ENCODE measurements at places on chromosomes 4 and X.

DNA sequence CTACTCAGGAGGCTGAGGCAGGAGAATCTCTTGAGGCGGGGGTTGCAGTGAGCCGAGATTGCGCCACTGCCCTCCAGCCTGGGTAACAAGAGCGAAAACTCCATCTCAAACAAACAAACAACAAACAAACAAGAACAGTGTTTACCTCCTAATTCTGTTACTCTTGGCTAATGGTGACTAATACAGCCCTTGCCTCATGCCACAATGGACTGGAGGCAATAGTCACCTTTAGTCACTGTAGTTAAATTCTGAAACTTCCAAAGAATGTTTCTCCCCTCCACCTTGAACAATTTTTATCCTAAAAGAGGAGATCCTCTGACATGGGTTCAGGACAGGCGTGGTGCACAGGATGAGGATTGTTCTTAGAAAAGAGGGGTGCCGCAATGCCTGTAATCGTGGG is 241.2 kb upstream of the CTSO start:
- DNase-seq, result no peak

- no peak for DNase-seq
Measured at GRCh38 chrX:45007598-45007997, 134.6 kb downstream of the KDM6A start.

DNA sequence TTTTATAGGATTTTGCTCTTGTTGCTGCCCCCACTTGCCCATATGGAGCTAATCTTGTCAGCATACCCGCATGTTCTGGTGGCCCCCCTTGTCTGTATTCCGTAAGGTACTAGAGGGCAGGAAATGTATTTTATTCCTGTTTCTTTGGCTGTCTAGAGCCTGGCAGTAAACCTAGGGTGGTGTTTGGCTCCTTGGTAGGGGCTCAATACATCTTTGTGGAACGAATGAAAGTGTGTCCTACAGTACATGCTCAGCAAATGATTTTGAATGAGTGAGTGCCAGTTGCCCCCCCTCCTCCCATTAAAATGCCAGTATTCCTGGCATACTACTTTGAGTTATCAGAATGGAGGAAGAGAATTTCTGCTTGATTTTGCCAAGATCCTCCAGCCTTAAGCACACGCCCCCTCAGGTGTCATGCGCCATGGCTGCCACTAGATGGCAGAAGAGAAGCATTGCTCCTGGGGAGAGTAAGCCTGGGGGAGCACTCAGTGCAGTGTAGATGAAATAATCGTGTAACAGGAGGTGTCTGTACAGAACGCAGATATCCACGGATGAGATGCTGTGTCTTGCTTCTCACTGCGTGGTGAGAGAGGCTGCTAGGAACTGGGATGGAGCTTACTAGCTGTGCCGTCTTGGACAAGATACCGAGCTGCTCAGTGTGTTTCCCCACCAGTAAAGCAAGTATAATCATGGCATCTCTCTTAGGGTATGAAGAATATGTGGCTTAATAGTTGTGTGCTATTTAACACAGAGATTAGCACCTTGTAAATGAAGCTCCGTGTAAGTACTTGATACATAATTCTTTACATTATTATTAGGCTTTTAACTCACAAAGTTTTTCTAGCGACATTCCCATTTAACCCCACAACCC is 17.2 kb upstream of the RNF212 start:
- DNase-seq, result peak; percentile 69

DNA sequence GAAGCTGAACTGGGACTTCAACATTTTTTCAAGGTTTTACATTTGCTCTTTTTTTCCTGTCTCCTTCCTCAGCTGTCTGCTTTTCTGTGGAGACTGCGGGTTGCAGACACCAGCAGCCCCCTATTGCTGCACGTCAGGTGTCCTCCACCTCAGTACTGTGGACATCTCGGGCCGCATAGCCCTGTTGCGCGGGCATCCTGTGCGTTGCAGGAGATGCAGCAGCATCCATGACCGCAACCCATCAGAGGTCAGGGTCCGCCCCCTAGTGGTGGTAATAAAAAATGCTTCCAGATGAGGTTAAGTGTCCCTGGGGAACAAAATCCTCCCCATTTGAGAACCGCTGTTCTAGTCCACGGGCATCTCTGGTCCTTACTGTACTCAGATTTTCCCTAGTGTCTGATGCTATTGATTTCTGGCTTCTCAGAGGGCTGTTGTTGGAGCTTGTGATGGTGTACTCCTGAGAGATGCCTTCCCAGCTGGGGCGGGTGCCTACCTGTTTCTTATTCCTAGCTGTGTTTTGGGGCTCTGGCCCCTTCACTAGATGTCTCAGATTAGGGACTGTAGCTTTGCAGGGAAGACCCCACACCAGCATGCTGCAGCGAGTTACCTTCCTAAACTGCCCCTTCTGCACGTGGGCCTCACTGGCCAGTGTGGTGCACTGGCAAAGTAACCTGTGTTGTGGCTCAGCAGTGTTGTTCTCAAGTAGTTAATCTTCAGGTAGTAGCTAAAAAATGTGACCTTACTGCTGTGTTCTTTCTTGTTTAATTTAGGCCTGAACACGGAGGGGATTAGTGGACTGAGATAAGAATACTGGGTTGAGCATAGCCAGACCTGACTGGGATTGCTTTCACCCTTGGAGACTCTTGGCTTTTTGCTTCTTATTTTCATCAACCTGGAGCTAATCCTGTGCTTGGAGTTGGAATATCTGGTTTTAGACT is 28.2 kb downstream of the NSD2 start:
- DNase-seq, result peak; percentile 73

GRCh38 chrX:989959-990510 is 222.4 kb downstream of the CRLF2 start:
- peak; percentile 42 for DNase-seq

- no peak for DNase-seq
Measured at GRCh38 chrX:115906276-115906675, 264.3 kb upstream of the AGTR2 start.

DNA sequence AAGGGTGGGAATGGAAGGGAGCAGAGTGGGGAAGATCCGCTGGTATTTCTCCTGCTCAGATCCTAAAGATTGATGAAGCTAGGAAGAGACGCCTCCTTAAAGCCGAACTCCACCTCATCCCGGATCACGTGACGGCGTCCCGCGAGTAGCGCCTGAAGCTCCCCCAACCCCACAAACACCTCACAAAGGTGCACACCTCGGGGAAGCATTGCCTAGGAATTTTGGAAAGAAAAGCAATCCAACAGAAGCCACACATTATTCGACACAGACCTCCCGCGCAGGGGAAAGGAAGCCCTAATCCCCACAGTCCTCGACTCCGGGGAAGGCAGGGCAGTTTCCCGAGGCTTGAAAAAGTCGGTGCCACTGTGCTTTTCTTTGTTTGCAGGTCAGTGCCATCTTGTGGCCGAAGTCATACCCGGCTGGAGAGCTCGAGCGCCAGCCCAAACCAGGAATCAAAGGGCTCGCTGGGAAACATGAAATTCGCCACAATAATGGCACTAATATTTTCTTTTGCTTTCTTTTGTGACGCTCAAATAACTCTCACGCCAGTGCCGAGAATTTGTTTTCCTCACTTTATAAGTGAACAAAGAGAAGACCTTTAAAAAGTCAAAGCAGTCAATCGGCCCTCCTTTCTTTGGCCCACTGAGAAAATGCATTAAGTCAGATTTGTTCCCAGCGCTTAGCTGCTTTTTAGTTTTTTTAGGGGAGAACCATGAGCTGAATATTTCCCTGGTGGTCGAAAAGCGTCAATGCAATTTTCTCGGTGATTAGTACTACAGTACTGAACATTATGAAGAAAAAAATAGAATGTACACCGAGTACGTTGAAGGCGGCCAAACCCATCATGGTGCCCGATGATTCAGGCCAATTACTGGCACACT is at the start of gene NPY1R:
Gene NPY1R (minus strand): TSS at position 71 of the 881 bp plus-strand sequence. CDS start 6,042 bp downstream, outside the sequence.
- DNase-seq, result peak; percentile 33

- no peak for DNase-seq
Measured at GRCh38 chr4:141652161-141652778, 15.9 kb downstream of the IL15 start.

DNA sequence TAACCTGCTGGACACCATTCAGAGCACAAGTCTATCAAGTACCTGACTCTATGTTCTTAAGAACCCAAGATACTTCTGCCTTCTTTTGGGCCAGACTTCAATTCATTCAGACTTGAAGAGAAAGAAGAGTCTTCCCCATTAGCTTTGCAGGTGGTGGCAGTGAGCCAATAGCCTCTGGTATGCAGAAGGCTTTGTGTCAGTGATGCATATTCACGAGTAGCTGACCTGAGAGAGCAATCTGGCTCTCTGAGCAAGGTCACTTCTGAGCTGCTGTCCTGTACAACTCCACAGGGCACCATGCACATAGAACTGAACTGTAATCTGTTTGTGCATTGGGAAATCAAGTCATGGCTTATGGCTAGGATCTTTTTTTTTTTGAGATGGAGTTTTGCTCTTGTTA is 39.9 kb upstream of the SPINK2 start:
- DNase-seq, result no peak

GRCh38 chrX:135973025-135973547 is 702 bp downstream of the MMGT1 start:
- no peak for DNase-seq

DNA sequence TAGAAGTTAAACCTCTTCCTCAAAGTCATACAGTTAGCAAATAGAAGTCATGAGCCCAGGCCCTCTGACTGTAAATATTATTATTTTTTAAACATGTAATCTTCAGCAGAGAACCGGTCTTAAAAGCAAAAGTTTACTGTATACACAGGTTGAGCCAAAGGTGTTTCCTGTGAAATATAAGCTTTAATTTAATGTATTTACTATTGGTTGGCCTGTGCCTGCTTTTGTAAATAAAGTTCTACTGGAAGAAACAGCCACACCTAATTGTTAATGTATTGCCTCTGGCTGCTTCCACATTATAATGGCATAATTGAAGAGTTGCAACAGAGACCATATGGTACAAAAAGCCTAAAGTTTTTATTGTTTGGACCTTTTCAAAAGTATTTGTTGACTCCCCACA is 61.0 kb upstream of the PRDM8 start:
- no peak for DNase-seq

GRCh38 chr4:8370835-8371595 is 69.5 kb downstream of the ACOX3 start:
- no peak for DNase-seq

DNA sequence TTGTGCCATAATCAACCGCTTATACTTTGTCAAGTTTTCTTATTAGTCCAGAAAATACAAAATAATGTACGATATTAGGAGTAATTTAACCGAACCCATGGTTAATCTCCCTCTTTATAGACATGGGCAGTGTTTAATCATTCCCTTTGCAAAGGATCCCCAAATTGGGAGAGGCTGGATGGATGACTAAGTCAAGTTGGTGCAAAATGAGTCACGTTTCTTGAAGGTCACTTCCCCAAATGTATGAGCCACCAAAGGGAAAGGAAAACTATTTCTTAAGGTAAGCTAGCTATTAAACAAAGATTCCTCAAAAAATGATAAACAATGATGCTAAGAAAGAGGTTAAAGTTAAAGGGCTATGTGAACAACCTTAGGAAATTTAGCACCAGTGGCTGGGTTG is 17.5 kb downstream of the MAML3 start:
- DNase-seq, result no peak

DNA sequence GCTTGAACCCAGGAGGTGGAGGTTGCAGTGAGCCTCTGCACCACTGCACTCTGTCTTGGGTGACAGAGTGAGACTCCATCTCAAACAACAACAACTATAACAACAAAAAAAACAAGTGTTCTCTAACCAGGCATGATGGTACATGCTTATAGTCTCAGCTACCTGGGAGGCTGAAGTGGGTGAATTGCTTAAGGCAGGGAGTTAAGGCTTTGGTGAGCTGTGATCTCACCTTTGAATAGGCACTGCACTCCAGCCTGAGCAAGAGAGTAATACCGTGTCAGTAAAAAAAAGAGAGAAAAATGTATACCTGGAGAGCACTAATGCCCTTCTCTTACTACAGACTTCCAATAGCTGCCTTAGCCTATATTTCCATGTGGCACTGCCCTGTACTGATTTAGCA is 18.9 kb upstream of the USP9X start:
- no peak for DNase-seq

- DNase-seq, result no peak
Measured at GRCh38 chr4:114924311-114924710, 189.1 kb downstream of the NDST4 start.

GRCh38 chr4:14925471-14925870 is 76.8 kb upstream of the CPEB2 start:
- DNase-seq, result no peak

- no peak for DNase-seq
Measured at GRCh38 chr4:148565801-148566200, 123.6 kb upstream of the NR3C2 start.

GRCh38 chr4:16192631-16193518 is 33.4 kb downstream of the TAPT1 start:
- DNase-seq, result no peak

GRCh38 chr4:26235500-26235899 is 85.3 kb upstream of the RBPJ start:
- DNase-seq, result no peak

DNA sequence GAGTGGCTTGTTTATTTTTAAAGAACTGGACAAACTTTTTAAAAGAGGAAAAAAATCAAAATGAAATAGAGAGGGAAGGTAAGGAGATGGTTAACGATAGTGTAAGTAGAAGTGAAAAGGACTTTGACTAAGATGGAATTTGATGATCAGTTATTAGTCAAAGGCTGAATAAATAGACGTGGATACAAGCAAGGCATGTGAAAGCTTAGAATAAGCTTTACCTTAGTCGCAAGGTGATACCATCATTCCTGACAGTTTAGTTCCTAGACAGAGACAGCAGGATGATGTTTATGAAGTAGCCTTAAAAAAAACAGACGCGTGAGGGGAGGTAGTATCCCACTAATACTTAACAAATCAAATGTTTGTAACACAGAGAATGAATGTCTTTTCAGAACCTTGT is 97.3 kb downstream of the PALLD start:
- no peak for DNase-seq

GRCh38 chr4:84496331-84496705 is 2.8 kb downstream of the NKX6-1 start:
- no peak for DNase-seq

- no peak for DNase-seq
Measured at GRCh38 chr4:184388106-184388505, 86.2 kb downstream of the IRF2 start.

DNA sequence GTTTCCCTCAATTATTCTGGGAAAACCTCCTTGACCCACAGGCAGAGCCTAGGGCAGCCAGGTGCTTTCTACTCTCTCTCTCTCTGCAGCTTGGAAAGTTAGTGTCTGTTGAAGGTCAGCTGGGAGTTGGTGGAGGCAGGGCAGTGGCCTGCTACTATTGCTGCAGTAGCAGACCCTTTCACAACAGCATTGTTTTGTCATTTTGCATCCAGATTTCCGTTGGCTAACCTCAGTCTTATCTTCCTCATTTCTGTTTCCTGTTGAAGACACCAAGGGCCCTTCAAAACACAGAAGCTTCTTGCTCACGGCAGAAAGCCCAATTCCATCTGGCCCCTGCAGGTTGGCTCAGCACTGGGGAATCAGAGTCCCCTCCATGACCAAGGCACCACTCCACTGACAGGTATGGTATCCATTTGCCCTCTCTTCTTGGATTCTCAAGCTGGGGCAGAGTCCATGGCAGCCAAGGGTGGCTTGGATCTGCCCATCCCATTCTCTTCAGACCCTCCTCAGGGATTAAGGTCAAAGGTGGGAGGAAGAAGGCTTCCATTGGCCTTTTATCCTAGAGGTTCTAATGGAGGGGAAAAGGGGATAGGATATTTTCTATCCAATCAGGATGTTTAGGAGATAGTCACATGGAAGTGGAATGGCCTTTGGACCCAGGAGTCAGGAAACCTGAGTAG is 24.6 kb downstream of the VSIG4 start:
- DNase-seq, result no peak

Data from stimulated activated CD4-positive, alpha-beta T cell treated with anti-CD3 and anti-CD28 coated beads, Interleukin-1b, Interleukin-23, amount 100 ng/mL, for 48 hours (primary cell).